ENCODE measurements at places on chromosomes 11 and 22.

- no peak for DNase-seq
These were observed 1.8 kb downstream of the TBC1D22A start for GRCh38 chr22:46764140-46764680.

DNA sequence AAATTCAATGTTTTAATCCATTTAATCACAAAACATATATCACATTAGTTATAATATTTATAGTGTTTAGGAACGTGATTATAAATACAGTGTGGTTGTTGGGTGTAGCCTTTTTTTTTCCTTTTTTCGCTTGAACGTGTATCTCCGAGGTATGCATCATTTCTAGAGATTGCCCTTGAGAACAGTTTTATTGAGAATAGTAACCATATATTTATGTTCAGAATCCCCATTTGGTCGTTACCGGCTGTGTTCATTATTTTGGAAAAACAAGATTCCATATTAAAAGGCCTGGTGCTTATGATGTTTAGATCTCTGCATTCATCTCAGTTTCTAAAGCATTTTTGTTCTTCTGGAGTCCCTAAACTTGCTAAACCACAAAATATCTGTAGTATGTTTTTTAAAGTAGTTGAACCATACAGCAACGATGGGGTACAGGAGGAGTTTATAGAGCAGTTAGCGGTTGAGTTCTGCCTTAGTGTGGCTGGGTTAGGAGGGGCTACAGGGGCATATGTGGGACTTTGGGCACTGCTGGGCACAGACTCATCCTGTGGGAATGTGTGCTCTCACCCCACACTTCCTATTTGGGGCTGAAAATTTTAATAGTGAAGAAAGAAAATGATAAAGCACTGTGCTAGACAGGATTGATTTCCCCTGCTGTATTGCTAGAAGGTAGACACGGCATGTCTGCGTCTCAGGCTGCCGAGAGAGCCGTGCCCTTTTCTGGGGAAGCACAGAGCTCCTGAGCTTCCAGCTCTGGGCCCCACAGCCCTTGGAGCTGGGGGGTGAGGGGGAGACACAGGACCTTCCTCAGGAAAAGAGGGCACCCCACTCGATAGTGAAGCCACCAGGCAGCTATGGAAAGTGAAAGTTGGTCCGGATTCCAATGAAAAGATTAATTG is 81.5 kb upstream of the PPARA start:
- DNase-seq, result peak; percentile 28

DNA sequence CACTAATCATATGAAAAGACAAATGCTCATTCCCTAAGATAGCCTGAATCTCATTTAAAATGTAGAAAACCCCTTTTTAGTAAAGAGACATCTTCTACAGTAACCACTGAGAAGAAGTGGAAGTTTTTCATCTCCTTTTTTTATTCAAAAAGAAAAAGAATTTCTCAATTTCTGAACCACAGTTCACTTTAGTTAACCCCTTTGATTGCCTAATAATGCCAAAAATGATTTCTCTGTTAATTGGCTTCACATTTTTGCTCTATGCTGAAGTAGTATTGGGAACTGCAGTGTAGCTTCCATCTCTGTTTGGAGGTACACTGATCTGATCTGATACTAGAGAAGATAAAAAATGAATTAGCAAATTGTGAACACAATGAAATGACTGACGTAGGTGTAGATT is 58.3 kb downstream of the CD44 start:
- no peak for DNase-seq

DNA sequence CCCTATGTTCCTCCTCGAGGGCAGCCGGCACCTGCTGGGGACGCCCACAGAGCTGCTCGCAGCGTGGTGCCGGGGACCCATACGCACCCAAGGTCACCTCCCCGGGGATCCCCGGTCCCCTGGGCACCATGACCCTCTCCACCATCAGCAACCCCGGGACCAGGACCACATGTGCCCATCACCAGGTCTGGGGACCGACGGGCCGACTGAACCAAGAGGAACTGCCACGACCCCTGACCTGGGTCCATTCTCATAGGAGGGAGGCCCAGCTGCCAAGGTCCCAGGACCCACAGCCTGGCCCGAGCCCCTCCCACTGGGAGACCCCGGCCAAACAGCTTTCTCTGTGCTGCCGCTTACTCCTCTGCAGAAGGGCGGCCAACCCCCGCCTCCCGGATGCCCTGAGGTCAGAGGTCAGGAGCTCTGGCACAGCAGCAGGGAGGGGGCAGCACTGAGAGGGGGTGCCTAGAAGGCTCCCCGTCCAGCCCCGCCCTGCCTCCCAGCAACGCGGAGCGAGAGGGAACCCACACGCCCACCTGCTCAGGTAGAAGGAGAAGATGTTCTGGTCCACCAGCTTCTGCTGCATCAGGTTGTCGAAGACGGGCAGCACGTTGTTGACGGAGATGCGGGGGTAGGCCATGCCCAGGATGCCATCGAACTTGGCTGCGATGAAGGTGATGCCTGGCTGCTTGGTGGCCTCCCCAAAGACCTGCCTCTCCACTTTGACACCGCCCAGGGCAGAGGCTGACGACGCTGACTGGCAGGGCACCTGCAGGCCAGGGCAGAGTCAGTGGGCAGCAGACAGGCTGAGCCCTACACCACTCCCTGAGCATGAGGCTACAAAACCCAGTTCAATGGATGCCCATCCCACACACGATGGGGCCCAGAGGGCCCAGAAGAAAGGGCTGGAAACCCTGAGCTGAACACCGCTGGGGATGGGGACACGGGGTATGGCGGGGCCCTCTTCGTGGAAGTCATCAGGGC is 6.6 kb downstream of the CTSD start:
- DNase-seq, result no peak

DNA sequence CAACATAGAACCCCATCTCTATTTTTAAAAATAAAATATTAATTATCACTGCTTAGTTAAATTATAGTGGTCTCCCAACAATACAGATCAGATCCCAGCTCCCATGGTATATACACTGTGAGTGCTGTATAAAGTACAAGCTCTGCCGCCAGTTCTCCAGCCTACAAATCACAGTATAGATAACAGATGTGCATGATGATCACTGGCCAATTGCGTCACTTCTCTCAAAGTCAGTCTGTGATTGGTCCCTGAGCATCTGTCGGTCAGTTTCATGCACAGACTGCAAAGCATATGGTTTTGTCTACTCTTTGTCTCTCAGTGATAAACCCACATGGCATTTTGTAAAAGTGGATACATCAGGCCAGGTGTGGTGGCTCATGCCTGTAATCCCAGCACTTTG is 15.7 kb downstream of the PPARA start:
- DNase-seq, result peak; percentile 17

GRCh38 chr11:104060004-104060794 is 23.8 kb downstream of the DDI1 start:
- no peak for DNase-seq

- peak; percentile 19 for DNase-seq
These were observed 12.8 kb upstream of the CABP7 start for GRCh38 chr22:29707010-29707409.

DNA sequence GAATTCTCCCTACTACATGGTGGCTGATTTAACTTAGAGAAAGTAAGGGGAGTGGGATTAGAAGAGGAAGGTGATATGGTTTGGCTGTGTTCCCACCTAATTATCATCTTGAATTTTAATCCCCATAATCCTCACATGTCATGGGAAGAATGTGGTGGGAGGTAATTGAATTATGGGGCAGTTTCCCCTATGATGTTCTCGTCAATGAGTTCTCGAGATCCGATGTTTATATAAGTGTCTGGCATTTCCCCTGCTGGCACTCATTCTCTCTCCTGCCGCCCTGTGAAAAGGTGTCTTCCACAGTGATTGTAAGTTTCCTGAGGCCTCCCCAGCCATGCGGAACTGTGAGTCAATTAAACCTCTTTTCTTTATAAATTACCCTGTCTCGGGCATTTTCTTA is 169.3 kb downstream of the CASP12 start:
- no peak for DNase-seq

DNA sequence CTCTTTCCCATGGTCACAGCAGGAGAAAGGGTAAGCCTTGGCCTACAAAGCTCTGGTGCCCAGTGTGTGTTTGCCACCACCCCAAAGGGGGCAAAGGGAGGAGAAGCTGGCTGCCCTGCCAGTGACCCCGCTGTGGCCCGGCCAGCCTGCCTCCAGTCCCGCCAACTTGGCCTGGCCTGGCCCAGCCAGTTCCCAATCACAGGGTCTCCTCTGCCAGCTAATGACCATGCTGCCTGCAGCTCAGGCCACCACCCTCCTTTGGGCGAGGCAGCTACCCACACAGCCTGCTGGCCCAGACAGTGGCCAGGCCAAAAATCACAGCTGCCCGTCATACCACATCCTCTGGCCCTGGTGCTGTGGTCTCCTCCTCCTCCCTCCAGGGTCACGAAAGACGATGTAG is 5.1 kb downstream of the GDPD5 start:
- no peak for DNase-seq

DNA sequence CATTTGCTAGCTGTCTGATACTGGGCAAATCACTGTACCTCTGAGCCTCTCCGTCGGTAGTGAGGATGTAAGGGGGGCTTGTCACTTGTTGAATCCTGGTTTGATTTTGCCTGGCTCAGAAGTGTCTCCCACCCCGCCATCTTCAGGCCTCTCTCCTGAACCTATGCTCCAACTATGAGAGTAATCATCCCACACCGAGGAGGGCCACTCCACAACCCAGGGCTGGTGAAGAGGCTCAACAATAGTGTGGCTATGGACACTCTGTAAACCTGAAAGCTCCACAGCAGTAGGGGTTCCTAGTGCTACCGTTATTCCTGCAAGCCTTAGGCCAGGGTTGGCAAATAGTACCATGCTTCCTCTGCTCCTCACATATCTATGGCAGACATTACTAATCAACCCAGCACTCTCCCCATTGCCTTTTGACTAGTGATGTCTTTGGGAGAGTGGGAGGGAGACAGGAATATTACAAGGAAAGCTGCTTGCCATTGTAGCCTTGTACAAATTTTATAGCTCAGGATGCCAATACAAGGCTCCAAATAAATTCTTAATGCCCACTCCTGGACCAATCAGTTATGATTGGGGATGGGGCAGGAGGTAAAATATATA is 134.0 kb upstream of the TEAD1 start:
- DNase-seq, result no peak

DNA sequence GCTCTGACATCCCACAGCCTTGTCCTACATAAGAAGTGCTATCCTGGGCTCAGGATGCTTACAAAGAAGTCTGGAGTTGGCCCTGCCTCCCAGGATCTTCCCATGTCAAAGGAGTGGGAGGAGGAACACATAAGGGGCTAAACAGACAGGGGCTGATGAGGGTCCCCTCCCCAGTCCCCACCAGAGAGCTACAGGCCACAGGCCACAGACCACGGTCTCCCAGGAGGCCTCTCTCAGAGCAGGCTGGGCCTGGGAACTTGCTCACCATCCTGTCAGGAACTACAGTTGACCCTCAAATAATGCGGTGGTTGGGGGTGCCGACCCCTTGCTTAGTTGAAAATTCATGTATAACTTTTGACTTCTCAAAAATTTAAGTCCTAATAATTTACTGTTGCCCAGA is 315.5 kb downstream of the NTM start:
- no peak for DNase-seq

DNA sequence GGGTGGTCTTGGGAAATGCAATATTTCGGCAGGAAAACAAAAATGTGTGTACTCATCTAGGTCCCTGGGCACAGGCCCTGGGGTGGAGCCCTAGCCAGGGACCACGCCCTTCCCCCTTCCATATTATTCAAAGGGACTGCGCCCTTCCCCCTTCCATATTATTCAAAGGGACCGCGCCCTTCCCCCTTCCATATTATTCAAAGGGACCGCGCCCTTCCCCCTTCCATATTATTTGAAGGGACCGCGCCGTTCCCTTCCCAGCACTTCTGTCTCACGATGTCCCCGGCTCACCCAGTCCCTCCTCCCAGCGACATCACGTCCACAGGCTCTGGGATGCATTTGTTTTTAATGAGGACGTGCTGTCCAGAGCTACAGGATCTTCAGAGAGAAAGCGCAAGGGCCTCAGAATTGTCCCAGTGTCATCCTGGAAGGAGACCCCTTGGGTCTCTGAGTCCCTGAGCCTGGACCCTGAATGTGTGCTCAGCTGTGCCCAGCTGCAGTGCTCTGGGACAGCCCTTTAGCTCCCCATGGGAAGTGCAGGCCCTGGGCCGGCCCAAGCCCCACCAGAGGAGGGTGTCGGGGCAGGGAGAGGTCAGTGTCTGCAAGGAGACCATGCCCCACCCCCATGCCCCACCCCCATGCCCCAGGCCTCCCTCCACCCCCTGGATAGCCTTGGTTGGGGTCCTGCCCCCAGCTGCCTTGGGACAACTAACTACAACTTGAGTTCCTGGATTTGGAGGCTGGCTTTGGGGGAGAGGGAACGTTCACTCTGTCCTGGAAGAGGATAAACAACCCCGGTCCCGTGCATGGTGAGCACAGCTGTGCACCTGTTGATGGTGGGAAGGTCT is 810.0 kb downstream of the BRD1 start:
- no peak for DNase-seq

GRCh38 chr11:134497586-134497985 is 85.5 kb upstream of the B3GAT1 start:
- DNase-seq, result no peak

DNA sequence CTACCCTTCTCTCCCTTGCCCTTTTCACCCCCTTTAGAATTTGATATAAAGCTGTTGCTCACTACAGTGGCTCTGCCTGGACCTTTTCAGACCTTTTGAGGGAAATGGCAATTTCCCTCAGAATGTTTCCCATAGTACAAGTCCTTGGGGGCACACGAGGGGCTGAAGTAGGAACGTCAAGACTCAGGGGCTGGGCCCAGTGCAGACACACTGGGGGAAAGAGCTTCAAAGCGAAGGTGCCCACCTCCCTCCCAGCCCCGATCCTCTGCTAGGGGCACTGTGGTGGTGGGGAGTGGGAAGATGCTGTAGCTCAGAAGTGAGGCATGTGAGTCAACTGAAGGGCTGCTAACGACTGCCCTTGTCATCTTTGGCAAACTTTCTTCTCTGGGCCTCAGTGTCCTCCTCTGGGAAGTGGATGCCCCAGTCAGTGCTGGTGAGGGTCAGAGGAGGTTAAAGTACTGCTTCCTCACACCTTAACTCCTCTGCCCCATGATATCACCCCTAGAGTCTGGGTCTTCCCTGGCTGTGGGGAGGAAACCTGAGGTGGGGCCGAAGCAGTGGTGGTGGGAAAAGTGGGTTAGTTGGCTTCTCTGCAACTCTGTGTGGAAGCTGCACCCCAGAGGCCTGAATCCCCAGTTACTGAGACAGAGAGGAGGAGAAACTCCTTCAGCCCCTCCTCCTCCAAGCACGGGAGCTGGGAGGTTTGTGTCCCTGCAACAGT is 425.3 kb upstream of the B3GAT1 start:
- no peak for DNase-seq

DNA sequence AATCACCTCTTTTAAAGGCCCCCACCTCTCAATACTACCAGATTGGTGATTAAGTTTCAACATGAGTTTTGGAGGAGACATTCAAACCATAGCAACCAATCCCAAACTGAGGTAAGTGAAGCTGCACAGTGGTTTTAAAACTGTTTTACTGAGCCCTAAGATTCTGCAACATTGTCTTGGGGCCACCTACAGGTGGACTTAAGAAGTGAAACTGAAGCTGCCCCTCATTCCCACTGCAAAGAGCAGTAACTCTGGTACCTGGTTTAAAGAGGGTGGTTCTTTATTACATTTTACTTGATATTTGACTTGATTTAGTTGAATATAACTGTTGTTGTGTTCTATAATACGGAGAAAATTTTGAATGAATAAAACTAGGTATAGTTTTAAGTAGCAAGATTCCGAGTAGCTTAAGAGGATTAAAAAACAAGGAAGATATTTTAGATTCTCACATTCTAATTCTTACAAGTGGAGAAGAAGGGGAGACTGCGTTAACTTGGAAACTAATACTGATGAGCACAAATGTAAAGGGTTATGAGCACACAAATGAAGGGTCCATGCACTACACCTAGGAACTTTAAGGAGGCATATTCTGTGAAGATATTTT is 26.7 kb downstream of the SYT9 start:
- peak; percentile 55 for DNase-seq

Data from eye (tissue), 1 donor.